ENCODE measurements at places on chromosomes 13 and 19.

- DNase-seq = no peak
These were observed 46.5 kb downstream of the LYL1 start for GRCh38 chr19:13056052-13056660.

- no peak for DNase-seq
These were observed 12.2 kb downstream of the GTF2F2 start for GRCh38 chr13:45132369-45133064.

GRCh38 chr13:44146138-44146537 is 227.5 kb upstream of the SERP2 start:
- DNase-seq = no peak

GRCh38 chr13:93045836-93046235 is 180.8 kb upstream of the GPC6 start:
- no peak for DNase-seq

- no peak for DNase-seq
These were observed 34.9 kb downstream of the AP1M1 start for GRCh38 chr19:16232568-16232967.

- no peak for DNase-seq
These were observed 77.3 kb downstream of the OLFM4 start for GRCh38 chr13:53105890-53106289.

GRCh38 chr19:5045956-5046338 is 77.0 kb downstream of the KDM4B start:
- DNase-seq = no peak

GRCh38 chr13:88395804-88396203 is 724.6 kb downstream of the SLITRK5 start:
- DNase-seq = no peak

GRCh38 chr13:36405151-36405550 is 27.1 kb upstream of the CCNA1 start:
- DNase-seq = no peak

GRCh38 chr13:37070145-37070695 is 10.7 kb upstream of the SUPT20H start:
- DNase-seq = no peak

DNA sequence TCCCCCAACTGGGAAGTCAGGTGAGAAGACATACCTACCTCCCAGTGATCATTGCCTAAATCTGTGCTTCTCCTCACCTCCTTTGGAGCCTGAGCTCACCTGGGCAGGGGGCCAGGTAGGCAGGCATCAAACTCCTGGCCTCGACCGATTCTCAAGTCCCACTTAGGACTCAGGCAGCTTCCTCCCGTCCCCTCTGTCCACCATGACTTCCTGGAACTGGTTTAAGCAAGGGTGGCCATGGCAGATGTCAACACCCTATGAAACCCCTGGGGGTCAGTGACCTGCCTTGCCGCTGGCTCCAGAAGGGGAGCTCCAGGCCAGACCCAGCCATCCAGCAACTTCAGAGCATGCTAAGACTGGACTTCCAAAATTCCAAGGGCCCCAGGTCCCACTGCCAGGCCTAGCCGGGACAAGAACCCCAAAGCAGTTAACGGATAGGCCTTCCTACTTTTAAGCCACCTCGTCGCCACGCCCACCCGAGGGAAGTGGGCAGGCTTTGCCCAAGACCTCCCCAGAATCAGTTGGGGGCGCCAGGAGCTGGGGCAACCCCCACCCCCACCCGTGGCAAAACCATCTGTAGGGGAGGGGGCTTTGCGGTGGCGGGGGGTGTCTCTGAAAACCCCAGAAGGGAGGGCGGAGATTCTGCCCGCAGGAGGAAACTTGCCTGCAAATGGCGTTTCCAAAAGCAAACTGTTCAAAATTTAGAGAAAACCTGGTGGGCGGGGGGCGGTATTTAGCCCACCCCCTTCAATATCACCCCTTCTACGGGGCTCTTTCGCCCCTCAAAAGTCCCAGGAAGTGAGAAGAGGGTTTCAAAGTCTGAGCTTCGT is 657 bp downstream of the PLIN3 start:
- DNase-seq = peak; percentile 28

All from effector memory CD8-positive, alpha-beta T cell (primary cell).